ENCODE measurements at places on chromosomes 7 and 10.

GRCh38 chr7:35508623-35509400 lies 186.1 kb downstream of the HERPUD2 start:
- no peak overlapping the region for H3K4me3 ChIP-seq
- no peaks in the 10 kb centered on the region for H3K4me1 ChIP-seq
- no peak overlapping the region for H3K27ac ChIP-seq
- H3K27me3 ChIP-seq: peaks cover 6% of the 10 kb centered on the region

GRCh38 chr7:147240468-147240867 lies 1123.9 kb downstream of the CNTNAP2 start:
- no peaks in the 10 kb centered on the region for H3K27me3 ChIP-seq
- H3K36me3 ChIP-seq: no peaks in the 10 kb centered on the region
- DNase-seq: no peak
- H3K4me3 ChIP-seq: no peak overlapping the region
- no peaks in the 10 kb centered on the region for H3K4me1 ChIP-seq

GRCh38 chr7:66699998-66700397 lies 40.5 kb upstream of the RABGEF1 start:
- no peak overlapping the region for H3K27ac ChIP-seq
- no peaks in the 10 kb centered on the region for H3K4me1 ChIP-seq
- no peaks in the 10 kb centered on the region for H3K36me3 ChIP-seq
- H3K27me3 ChIP-seq: no peaks in the 10 kb centered on the region

DNA sequence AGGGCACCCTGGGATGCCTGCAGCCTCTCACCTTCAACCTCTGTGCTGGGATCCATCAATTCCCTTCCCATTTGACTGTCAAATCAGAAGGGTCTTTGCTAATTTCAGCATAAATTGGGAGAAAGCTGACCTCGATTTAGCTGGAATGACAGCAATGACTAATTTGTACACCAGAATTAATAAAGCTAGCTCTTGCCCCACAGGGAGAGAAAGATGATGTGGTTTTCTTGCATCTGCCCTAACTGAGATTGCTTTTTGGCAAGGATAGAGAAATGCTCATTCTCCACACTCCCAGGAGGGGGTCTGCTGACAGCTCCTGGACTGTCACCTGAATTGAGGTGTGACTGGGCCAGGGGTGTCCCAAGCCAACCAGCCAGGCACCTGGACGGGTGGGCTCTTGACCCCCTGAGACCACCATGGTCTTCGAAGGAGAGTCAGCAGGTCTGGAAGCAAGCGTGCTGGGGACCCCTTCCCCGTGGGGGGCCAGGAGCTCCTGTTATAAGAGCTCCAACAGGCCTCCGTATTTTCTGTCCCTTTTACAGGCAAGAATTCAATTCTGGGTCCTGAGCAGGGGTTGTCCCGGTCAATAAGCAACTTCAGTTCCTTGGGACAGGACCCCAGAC lies 42.1 kb downstream of the RBM17 start:
- peaks cover 49% of the 10 kb centered on the region for H3K4me1 ChIP-seq
- no peak overlapping the region for H3K4me3 ChIP-seq
- H3K36me3 ChIP-seq: no peaks in the 10 kb centered on the region
- peaks cover 52% of the 10 kb centered on the region for H3K27me3 ChIP-seq
- H3K27ac ChIP-seq: no peak overlapping the region

- H3K4me3 ChIP-seq: no peak overlapping the region
- H3K36me3 ChIP-seq: no peaks in the 10 kb centered on the region
- no peaks in the 10 kb centered on the region for H3K4me1 ChIP-seq
- no peak for DNase-seq
These were observed 7.3 kb upstream of the ASB4 start for GRCh38 chr7:95478272-95479037.

- H3K27ac ChIP-seq: no peak within 1 kb of the TSS
- H3K4me1 ChIP-seq: peaks cover 5% of the 10 kb centered on the region
- H3K4me3 ChIP-seq: peak within 1 kb of the TSS; percentile 75
These were observed at the start of gene MACROH2A2 for GRCh38 chr10:70052462-70053217. Gene MACROH2A2, plus strand, starts transcription at chr10:70052846. Its CDS starts 22,813 bp downstream, at chr10:70075659.

- H3K36me3 ChIP-seq: peaks cover 33% of the 10 kb centered on the region
- no peaks in the 10 kb centered on the region for H3K4me1 ChIP-seq
- no peak overlapping the region for H3K4me3 ChIP-seq
- H3K27me3 ChIP-seq: no peaks in the 10 kb centered on the region
- DNase-seq: no peak
- H3K27ac ChIP-seq: no peak overlapping the region
These were observed 171.3 kb downstream of the DNAJC1 start for GRCh38 chr10:21831986-21832820.

- DNase-seq: no peak
- H3K36me3 ChIP-seq: no peaks in the 10 kb centered on the region
- H3K4me3 ChIP-seq: no peak overlapping the region
These were observed 88.9 kb downstream of the GTF2IRD1 start for GRCh38 chr7:74542558-74543117.

DNA sequence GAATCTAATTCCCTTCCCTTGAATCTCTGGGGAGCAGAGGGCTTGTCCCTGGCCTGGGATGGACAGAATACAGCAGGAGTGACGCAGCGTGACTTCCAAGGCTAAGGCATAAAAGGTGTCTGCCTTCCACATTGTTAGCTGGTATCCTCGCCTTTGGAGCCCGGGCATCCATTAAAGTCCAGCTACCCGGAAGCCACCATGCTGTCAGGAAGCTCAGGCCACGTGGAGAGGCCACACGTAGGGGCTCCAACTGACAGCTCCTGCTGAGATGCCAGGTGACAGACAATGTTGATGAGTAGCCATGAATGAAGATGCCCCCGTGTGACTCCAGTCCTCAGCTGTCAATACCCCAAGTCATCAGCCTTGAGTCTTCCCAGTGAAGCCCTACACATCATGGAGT lies 99.9 kb downstream of the OAT start:
- no peak overlapping the region for H3K27ac ChIP-seq
- H3K4me1 ChIP-seq: no peaks in the 10 kb centered on the region

DNA sequence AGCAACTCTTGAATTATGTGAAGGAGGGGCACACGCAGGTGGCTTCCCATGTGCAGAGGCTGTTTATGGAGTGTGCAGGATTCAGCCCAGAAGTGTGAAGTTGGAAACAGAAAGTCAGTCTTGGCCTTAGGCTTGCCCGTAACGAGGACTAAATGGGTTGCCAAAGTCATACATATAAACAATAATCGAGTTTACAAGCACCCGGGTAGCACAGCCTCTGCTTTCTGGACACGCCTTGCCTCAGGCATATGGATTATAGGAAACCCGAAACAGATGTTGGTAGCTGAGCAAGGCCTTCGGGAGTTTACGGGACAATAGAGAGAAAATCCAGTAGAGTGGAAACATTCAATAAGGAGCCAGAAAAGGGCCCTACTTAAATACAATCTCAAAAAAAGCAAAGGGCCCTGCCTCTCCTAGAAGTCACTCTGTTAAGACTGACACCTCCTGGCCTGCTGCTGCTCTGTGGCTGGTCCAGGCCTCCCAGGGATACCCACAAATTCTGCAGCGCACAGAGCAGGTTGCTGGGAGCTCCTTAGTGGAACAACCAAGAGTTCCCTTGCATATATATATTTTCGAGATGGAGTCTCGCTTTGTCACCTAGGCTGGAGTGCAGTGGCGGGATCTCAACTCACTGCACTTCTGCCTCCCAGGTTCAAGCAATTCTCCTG lies 48.5 kb downstream of the SMKR1 start:
- H3K4me1 ChIP-seq: peaks cover 5% of the 10 kb centered on the region
- peaks cover 31% of the 10 kb centered on the region for H3K27me3 ChIP-seq
- H3K27ac ChIP-seq: no peak overlapping the region
- DNase-seq: no peak
- no peaks in the 10 kb centered on the region for H3K36me3 ChIP-seq

DNA sequence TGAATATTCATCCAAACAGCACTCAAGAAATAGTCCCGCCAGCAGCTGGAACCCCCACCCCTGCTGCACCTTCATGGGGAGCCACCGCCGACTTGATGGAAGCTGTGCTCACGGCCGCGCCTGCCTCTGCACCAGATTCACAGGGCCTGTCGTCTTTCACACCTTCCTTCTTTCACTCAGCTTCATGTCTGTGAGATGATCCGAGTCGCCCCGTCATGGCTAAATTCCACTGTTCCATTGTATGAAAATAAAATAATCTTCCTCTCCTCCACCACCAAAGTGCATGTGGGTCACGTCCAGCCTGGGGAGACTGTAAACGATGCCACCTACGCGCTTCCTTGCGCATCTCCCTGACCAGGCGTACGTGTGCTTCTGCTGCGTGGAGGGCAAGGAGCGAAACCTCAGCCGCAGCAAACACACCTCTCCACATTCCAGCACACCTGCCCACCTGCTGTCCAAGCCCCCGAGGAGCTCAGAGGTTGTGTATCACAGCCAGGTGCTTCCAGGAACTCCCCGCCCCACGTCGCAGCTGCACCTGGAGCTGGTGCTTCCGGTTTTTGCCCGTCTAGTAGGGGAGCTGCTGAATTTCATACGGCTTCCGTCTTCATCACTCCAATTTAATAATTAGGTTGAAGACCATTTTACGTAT lies 137.0 kb downstream of the PTPRN2 start:
- DNase-seq: no peak
- H3K4me3 ChIP-seq: no peak overlapping the region
- no peaks in the 10 kb centered on the region for H3K4me1 ChIP-seq
- H3K27me3 ChIP-seq: no peaks in the 10 kb centered on the region
- H3K36me3 ChIP-seq: no peaks in the 10 kb centered on the region
- H3K27ac ChIP-seq: no peak overlapping the region

DNA sequence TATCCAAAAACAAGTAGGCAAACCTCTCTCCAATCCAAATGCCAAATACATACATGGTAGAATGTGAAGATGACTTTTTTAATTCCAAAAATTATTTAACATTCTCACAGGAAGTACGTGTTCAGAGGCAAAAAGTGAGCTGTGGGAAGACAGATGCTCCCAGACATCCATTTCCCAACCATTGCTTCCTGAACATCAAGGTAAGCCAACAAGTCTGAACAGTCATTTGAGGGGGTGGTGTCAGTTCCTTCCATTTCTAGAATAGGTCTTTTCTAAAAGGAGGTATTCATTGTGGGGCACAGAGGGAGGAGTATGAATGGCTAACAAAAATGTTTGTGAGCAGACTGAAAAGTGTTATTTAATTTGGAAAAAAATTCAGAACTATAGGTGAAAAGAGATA lies 49.1 kb downstream of the OSBPL3 start:
- H3K4me3 ChIP-seq: no peak overlapping the region
- H3K27me3 ChIP-seq: no peaks in the 10 kb centered on the region
- H3K36me3 ChIP-seq: peaks cover 37% of the 10 kb centered on the region

DNA sequence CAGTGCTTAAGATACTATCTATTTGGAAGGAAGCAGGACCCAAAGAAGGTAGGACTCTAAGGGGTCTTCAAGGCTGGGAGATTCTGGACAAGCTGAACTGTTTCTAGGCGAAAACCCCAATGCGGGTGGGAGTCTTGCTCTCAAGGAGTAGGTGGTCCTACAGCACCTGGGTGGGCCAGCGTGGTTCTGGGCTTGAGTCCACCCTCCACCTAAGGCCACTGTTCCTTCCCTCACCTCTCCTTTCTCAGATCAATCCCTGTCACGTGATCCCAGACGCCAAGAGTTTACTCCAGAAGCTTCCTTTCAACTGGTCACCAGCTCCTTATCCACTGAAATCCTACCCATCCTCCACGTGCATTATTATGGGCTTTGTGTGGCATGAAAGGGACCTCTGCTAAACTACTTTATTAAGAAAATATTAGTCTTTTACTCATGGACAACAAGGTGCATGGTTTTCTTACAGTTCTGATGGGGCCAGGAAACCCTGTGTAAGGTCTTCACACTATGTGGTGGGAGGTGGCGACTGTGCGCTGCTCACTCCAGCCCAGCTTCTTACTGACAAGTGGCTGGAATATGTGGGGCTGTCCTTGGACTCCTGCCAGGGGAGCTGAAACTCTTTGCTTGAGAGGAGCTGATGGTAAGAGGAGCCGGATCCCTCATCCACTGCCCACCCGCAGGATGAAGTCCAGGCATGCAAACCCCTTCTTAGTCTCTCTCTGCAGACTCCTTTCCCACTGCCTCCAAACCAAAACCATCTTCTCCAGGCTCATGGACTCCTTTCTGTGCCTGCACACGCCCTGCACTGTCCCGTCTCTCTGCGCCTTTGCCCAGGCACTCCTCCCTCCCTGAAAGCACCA lies 1.6 kb downstream of the ZNF746 start:
- H3K36me3 ChIP-seq: peaks cover 37% of the 10 kb centered on the region
- H3K27me3 ChIP-seq: peaks cover 3% of the 10 kb centered on the region
- DNase-seq: no peak
- H3K27ac ChIP-seq: peak overlapping the region; percentile 33
- H3K4me1 ChIP-seq: peaks cover 41% of the 10 kb centered on the region
- peak overlapping the region; percentile 90 for H3K4me3 ChIP-seq

DNA sequence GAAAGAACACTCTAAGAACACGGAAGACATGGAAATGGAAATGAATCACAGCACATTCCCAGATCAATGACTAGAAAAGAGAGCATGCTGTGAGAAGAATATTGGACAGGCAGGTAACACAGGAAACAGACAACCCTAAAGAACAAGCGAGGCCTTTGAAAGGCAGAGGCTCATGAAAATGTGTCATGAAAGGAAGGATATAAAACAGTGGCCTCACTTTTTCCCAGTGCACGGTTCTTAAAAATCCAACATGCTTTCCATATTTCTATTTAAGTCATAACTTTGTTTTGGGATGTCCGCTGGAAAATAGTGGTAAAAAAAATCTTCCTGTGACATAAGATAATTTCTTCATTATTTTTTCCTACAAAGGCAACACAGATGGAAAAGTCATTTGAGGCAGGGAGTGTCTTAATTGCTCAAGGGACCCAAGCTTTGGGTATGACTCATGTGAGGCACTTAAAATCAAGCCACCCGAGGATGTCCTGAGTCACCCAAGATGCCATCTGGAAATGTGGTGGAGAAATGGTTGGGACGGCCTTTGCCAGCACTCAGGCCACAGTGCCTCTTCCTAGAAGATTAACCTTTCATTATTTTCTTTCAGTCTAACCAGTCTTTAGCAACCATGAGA lies 17.0 kb downstream of the ITIH5 start:
- H3K36me3 ChIP-seq: no peaks in the 10 kb centered on the region
- no peak overlapping the region for H3K4me3 ChIP-seq
- H3K27ac ChIP-seq: no peak overlapping the region
- H3K27me3 ChIP-seq: peaks cover 21% of the 10 kb centered on the region

DNA sequence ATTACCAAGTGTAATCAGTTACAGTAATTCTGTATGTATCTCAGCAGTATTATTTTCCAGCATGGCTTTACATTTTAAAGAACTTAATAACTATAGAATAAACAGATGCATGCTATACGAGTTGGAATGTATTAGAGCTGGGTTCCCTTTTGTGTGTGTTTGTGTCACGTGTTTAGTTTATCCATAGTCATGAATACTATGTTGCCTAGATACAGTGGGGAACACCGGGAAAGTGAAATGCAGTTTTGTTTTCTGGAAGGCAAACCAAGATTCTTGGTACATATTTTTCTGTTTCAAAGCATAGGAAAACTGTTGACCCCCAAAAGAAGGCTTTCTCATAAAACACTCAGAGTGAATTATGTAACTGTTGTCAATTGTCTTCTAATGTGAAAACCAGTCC lies 119.0 kb downstream of the FANK1 start:
- no peaks in the 10 kb centered on the region for H3K27me3 ChIP-seq
- H3K4me3 ChIP-seq: no peak overlapping the region
- H3K36me3 ChIP-seq: no peaks in the 10 kb centered on the region
- H3K4me1 ChIP-seq: no peaks in the 10 kb centered on the region
- H3K27ac ChIP-seq: no peak overlapping the region
